ENCODE measurements at places on chromosomes 3 and 15. TPM values are rescaled to one million over a fixed set of nuclear protein-coding genes. Genes with fewer than 3 reads are reported as not detected.

DNA sequence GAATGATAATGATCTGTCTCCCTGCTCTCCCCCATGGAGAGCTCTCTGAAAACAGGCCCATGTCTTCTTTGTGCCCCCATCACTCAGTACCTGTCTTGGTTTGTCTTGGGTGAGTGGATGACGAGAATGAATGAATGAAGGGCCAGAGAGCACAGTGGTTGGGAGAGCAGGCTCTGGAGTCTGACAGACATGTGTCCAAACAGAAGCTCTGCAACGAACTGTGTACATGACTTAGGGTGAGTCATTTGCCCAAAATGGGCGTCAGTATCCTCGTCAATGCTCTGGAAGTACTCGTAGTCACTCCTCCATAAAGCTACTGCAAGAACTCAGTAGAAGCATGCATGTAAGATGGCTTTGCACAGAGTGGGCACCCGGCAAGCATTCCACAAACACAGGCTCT, 170.2 kb upstream of the TLE3 start:
- DNase-seq: no peak

DNA sequence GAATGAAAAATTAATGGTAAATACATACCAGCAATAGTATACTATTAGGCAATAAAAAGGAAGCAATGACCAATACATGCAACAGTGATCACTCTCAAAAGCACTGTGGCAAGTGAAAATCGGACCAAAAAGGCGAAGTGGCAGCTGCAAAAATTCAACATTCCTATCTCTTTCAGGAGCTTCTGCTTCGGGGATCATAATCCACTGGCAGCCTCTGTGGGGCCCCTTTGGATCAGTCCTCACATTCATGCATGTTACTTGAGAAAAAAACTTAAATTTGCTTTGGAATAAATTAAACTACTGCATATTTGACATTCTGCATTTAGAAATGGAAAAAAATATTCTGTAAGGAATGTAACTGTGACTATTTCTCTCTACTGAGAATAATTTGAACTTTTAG, 425.6 kb downstream of the NR2F2 start:
- DNase-seq: no peak

- DNase-seq: peak; percentile 55
Measured at GRCh38 chr15:64426845-64427465, 33.4 kb upstream of the ZNF609 start.

DNA sequence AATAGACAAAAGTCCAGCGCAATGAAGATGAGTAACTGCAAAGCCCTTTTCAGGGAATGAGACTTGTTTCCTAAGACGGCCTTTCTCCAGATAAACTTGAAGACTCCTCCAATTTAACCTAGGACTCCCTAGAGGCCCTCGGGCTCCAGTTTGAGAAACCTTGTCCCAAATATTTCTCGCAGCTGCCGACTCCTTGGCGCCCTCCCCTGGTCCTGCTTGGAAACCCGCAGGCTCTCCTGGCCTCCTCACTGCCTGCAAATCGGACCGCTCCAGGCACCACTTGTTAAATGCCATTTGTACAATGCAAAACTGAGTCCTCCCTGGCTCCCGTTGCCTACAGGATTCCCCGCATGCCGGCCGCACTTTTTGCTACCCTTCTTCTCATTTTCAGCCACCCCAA, 36.8 kb downstream of the MUC4 start:
- DNase-seq: peak; percentile 50

- no peak for DNase-seq
Measured at GRCh38 chr3:5019411-5020241, 40.4 kb downstream of the BHLHE40 start.

DNA sequence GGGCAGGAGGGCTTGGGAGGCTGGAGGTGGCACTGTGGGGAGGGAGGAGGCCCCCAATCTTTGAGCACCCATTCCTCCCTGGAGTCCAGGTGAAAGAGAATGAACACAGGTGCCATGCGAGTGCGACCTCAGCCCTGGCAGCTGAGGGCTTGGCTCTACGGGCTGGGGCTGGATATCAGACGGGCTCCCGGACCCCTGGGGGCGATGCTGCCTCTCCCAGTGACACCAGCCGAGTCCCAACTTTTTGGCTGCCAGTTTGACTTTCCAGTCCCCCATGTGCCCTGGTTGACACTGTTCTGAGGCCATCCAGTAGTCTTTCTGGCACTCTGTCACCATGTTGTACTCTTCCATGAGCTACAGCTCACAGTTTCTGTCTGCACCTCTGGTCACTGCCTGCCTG, 1.2 kb downstream of the VILL start:
- no peak for DNase-seq

GRCh38 chr3:134029734-134030378, at the start of gene SLCO2A1:
Gene SLCO2A1 (minus strand): TSS chr3:134029925. CDS start chr3:134029802, 123 bp downstream.
- peak; percentile 81 for DNase-seq

DNA sequence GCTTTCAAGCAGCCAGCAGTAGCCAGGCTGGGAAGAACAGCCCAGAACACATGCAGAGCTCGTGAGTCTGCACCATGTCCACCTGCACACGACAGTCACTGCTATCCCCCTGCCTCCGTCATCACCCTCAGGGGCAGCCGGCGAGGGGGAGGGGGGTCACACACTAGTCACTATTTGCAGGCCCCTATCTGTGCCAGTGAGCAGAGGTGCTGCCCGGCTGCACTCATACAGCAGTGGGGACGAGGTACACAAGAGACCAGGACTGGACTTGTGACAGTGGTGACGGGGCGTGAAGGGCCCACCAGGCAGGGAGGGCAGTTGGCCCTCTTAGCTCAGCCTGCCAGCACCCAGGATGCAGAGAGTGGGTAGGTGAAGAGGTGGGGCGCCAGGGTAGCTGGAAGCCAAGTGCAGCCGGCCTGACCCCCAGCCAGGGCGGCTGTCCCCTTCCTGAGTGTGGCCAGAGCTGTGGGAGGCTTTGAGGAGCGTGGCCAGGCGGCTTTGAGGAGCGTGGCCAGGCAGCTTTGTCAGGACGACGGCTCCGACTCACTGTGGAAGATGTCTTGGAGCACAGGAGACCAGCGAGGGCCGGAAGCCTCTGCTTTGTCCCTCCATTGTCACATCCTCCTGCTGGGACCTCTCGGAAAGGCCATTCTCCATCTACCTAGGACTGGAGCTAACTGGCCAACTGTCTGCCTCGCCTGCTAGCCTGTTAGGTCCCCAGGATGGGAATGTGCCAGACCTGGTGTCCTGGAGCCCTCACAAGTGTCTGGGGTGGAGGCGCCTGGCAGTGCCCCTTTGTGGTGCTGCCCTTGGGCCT, 52.1 kb upstream of the FGD5 start:
- DNase-seq: no peak

DNA sequence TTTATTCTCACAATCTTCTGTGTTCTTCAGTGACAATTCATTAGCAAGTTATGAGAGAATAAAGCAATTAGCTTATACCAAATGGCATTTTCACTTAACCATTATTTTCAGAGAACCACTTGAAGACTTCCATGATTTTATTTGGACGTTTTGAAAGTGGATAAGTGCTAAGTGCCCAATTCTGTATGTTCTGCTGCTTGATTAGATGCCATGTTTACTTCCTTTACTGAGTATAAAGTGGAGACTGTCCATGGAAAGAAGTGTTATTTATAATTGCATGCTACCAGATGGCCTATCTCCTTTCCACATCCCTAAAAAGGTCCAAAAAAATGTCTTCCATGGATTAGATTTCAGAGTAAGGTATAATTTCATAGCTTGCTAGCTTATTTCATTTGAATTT, 69.6 kb downstream of the SUMF1 start:
- DNase-seq: no peak

DNA sequence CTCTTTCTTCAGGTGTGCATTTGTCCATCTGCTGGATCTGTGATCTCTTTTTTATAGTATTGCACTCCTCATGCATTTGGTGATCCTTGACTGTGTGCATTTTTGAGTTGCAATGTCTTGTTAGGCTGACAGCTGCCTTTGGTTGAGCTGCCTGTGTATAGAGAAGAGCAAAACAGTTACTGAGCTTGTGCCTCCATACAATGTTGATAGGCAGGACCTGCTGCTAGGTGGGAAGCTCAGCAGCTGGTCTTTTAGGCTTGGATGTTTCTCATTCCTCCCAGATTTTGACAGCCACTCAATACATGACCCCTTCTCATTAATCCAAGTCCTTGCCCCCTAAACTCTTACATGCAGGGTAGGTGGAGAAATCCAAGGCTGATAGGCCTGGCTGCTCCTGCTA, 74.8 kb upstream of the PIAS1 start:
- DNase-seq: no peak

GRCh38 chr3:193599393-193599792, 6.4 kb downstream of the OPA1 start:
- DNase-seq: no peak

DNA sequence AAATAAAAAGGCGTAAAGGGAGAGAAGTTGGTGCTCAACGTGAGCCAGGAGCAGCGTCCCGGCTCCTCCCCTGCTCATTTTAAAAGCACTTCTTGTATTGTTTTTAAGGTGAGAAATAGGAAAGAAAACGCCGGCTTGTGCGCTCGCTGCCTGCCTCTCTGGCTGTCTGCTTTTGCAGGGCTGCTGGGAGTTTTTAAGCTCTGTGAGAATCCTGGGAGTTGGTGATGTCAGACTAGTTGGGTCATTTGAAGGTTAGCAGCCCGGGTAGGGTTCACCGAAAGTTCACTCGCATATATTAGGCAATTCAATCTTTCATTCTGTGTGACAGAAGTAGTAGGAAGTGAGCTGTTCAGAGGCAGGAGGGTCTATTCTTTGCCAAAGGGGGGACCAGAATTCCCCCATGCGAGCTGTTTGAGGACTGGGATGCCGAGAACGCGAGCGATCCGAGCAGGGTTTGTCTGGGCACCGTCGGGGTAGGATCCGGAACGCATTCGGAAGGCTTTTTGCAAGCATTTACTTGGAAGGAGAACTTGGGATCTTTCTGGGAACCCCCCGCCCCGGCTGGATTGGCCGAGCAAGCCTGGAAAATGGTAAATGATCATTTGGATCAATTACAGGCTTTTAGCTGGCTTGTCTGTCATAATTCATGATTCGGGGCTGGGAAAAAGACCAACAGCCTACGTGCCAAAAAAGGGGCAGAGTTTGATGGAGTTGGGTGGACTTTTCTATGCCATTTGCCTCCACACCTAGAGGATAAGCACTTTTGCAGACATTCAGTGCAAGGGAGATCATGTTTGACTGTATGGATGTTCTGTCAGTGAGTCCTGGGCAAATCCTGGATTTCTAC, at the start of gene RARB:
TSS of gene RARB (plus strand) at position 322 of the 847 bp plus-strand sequence. CDS start at position 791, 469 bp downstream.
- DNase-seq: peak; percentile 93

DNA sequence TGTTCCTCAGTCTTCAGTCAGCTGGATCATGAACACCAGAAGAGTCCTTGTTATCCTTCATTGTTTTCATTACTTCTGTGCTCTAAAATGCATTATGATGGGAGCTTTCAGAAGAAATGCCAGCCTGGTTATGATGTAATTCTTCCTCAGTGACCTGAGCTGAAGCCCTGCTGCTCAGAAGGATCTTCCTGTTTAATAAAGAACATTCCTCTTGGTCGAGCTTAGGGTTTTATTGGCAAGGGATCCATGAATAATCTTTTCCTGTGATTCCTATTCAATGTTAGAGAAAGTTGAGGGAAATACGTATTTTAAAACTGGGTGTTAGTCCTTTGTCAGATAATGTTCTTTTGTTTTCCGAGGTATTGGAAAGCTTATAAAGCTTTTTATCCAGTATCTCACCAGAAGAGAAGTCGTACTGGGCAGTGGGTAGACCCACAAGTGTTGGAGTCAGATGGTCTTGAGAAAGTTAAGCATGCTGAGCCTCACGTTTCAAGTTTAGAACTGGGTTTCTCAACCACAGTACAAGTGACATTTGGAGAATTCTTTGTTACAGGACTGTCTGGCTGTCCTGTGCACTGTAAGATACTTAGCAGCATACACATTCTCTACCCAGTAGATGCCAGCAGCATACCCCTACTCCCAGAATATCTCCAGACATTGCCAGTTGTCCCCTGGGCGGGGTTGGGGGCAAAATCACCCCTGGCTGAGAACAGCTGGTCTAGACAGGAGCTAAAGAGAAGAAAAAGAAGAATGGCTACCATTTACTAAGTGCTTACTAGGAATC, 212.3 kb upstream of the BHLHE40 start:
- DNase-seq: no peak

DNA sequence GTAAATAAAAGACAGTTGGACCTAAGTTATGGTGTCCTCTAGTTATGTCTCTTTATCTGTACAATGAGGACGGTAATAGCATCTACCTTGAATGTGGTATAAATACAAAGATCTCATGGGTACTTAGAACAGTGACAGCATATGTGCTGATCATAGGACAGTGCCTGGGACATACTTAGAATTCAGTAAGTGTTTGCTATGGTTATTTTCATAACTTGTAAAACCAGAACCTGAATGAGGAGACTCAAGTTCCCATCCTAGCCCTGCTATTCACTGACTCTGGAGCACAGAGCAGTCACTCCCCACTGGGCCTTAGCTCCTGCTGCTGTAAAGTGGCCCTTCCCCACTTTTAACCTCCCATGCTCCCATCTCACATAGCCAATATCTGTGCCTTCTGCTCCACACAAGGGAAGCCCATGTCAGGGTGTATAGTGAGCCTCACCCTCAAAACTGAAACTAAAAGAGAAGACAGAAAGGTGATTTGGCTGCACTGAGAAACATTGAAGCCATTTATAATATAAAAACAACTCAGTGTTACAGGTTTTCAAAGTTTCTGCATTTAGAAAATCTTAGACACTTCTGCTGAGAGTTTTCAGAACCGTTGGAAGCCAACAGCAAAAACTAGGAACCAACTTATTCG, 225.4 kb upstream of the UBE2E2 start:
- no peak for DNase-seq

- DNase-seq: no peak
Measured at GRCh38 chr15:96365781-96366525, 35.5 kb downstream of the NR2F2 start.

GRCh38 chr3:167406876-167407492, 26.9 kb upstream of the ZBBX start:
- DNase-seq: peak; percentile 80

DNA sequence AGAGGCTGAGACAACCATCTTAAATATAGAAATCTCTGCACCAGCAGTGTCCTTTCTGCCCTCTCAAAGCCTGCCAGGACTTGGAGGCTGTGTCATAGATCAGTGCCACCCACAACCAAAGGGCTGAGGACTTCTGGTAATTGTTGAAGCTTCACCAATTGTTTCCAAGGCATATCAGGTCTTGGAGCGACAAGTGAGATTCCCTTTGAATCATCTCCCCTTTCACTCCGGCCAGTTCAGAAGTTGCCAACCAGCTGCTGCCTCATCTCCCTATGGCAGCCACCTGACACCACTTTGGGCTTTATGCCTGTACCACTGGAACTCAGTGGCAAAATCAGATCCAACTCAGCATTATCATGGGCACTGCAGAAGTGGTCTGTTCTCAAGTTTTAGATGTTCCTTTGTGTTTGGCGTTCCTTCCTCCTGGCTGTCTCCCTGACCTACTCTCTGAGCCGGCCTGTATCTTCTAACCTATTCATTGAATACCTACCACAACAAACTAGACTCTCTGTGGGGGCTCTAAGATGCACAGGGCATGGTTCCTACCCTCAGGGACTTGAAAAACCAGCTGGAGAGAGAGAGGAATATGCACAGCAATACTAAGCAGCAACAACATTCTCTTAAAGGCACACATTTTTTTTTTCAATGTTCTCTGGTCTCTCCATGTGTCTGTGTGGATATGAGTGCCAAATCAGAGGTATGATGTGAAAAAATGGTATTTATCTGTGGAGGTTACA, 90.8 kb upstream of the PFN2 start:
- no peak for DNase-seq

- DNase-seq: no peak
Measured at GRCh38 chr3:64019879-64020278, 3.4 kb downstream of the PSMD6 start.

The SLCO2A1 gene
- total RNA-seq: 2.3 TPM

The ULK3 gene
- 40.4 TPM for total RNA-seq

The GPR156 gene
- total RNA-seq: 0.27 TPM

The CFAP92 gene
- total RNA-seq: 0.17 TPM

The LMOD3 gene
- not detected for total RNA-seq

The SMCO1 gene
- not detected for total RNA-seq

The TM4SF4 gene
- 899 TPM for total RNA-seq

The DGKG gene
- total RNA-seq: not detected

Data from hepatocyte (in vitro differentiated cells).